CD4-positive, alpha-beta T cell treated with Interleukin-12 subunit alpha and Interleukin-12 subunit beta, for 1 hour (primary cell): ENCODE measurements at places on chromosomes 13 and 19.

DNA sequence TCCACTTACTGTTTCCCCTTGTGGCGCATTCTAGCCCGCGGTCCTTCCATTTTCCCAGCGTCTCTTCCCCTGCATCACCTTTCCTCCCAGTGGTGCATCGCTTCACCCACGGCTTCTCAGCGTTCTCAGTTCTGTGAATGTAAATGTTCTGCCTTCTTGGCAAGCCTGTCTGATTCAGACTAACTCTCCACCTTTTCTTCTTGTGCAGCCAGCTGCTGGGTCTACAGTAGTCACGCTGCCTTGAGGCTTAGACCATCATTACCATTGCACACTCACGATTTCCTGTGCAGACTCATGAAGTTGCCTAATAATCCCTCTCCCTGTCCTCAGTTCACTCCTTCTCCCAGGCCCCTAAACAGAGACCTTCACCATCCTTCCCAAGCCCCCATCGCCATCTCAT, 75.0 kb downstream of the DHRS12 start:
- no peak for DNase-seq

DNA sequence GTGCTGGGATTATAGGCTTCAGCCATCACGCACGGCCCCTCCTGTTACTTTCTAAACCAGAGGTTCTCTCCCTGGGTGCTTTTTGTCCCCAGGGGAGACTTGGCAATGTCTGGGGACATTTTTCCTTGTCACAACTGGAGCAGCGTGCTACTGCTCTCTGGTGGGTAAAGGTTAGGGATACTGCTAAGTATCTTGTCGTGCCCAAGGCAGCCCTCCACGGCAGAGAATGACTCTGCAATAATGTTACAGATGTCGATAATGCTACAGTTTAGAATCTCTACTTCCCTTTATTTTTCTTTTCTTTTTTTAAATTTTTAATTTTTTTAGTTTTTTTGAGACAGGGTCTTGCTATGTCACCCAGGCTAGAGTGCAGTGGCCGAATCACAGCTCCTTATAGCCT, 38.0 kb downstream of the ADGRE1 start:
- no peak for DNase-seq

DNA sequence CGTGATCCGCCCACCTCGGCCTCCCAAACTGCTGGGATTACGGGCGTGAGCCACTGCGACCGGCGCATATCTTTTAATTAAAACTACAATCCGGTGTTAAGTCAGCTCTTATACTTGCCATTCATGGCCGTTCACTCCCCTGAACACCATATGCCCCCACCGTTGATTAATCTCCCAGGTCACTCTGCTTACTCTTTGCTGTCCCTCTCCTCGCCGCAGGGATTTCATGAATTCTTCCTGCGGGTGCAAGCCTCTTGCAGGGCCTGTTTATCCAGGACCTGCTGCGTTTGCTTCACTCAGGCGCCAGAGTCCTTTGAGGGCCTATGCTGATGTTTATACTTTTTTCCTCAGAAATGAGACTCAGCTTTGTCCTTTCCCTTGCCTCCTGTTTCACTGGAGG, 996 bp downstream of the ERVV-2 start:
- DNase-seq: no peak

- peak; percentile 5 for DNase-seq
Observed at GRCh38 chr19:51501594-51502263, at the start of gene SIGLEC12. TSS of gene SIGLEC12 (minus strand) at chr19:51501800. CDS start at chr19:51501733, 67 bp downstream.

DNA sequence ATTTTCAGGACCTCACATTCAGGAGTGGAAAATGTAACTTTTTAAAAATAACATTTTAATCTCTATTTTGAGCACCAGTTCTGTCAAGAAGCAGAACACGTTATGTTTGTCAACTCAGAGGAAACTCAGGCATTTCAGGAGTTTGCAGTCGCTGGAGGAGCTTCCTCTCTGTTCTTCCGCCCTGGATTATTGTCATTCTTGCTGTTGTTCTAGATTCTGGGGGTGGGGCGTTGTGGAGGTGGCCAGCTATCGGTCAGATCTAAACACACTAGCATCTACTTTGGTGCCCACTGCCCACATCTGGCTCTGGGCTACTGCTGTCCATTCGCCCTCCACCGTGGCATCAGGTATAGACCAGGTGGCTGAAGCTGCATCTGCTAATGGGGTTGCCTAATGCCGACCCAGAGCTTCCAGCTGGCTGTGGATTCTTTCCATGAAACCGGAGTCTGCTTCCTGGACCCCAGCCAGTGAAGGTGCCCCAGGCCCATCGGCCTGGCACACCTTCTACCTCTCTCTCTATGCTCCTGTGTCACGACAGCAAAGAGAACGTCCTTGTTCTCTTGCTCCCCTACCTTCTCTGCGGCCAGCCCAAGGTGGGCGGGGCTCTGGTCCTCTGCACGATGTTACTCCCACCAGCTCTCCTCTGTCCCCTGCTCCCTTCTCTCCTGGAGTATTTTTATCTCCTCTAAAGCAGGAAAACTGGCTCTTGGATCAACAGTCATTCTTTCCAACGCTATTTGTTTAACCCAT, 36.7 kb upstream of the DGKH start:
- no peak for DNase-seq

DNA sequence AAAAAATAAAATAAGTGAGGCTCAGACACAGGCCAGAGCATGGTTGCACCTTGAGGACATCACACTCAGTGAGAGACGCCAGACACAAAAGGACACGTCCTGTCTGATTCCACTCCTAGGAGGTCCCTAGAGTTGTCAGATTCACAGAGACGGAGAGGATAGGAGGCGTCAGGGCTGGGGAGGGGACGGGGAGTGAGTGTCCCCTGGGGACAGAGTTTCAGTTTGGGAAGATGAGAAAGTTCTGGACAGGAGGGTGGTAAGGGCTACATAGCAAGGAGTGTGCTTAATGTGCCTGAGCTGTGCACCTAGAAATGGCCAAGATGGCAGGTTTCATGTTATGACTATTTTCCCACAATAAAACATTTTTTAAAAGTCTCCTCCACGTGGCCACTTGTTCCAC, 2.2 kb upstream of the GRIN3B start:
- no peak for DNase-seq

DNA sequence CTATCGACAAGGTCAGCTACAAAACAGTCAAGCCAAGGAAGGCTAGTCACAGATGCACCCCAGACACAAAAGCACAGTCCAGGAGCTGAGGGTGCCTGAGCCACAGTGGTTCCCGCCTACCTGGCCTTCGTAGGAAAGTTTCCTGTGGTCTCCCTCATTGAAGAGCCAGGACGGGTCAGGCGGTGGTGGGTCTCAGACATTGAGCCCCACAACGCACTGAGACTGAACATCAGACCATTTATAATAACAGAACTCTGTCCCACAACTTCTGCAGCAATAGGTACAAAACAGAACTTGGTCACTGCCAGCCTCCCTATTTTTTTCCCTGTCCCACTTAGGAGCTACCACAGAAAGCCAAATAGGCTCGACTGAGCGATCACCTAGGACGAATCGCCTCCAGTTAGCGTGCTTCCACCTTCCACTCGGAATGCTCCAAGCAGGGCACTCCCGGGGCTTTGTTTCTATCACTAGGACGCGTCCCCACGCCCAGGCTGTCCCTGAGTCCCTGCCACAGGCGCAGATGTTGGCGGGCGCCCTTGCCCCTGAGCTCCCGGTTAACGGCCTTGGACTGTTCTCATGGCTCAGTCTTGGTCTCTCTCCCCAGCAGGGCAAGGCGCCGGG, 640 bp upstream of the ZNF544 start:
- peak; percentile 3 for DNase-seq
